ENCODE measurements at places on chromosomes 2 and 18.

DNA sequence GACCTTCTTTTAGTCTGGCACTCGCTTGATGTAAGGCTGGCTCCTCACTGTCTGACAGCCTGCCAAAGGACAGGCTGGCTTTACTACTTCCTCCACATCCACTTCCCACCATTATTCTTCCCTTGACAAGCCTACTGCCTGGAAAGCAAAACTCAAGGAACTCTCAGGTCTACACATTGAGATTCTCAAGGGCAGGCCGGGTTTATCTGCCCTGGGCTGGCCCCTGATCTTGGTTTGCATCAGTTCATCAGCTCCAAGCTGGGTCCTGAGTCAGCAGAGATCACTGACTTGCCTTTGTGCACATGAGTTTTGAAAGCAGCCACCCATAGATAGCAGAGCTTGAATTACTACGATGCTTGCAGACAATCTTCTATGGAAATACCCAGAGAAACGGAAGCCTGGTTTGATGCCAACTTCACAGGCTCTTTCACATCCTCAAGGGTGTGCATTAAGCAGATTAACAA is 53.9 kb downstream of the KCTD18 start:
- DNase-seq: no peak

GRCh38 chr18:55768255-55768654 is 180.3 kb upstream of the TCF4 start:
- DNase-seq: no peak

DNA sequence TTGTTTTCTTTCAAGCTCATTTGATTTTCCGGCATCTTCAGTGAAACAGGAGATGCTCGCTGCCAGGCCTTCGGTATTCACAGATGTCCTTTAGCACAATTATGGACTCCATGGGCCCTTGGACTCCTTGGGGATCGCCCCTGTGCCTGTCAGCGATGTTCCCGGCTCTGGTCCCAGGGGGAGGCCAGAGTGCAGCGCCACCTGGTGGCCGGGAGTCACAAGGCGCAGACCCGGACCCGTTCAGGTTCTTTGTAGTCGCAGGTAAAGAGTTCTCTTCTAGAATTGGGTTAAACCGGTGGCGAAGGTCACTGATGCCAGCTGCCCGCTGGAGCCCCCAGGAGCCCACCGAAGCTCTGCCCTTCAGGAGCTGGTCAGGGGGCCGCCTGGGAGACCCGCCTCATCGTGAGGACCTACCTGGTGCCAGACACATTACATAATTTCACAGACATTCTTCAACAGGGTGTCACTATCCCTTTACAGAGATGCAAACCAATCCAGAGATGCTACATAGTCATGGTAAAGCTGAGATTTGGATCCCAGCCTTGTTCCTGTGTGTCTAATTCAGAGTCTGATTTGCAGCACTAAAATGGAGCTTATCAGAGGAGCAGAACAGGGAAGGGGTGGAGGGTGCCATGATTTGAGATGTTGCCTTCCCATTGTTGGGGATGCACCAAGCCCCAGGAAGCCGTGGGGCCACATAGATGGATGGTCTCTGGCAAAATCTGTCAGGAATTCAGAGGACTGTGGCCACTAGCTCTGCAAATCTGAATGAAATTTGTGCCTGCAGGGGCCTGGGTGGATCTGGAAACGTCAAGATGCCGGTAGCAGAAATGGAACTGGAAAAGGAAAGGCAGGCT is 6.0 kb upstream of the INPP5D start:
- no peak for DNase-seq

DNA sequence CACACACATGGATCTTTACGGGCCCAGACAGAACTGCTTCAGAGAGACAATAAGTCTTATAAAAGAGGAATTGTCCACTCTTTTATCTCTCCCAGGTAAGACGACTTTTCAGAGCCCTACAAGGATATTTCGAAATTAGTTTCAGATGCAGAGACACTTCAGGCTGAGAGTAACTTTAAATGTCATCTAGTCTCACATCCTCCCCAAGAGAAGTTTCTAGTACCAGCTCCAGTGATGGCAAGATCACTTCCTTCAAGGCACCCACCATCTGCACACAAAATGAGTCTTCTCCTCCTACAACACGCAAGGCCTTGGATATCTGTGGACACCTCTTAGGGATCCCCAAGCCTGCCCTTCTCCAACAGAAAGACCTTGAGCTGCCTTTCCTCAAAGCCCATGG is 39.0 kb upstream of the KLHL29 start:
- no peak for DNase-seq

DNA sequence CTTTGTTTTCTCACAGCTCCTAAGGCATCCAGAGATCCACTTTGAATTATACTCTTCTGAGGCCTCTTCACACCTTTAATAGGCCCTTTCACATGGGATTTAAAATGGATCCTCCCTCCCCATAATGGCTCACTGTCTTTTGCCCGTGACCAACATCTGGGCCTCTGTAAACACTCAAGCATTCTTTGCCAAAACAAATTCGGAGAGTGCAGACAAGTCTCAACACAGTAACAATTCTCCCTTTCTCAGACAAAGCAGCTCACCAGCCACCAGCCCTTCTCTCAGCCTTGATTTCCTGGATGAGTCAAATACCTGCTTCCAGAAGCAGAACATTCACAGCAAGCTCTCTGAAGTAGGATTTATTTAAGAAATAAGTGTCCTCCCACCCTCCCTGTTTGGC is 14.0 kb upstream of the IMP4 start:
- no peak for DNase-seq

DNA sequence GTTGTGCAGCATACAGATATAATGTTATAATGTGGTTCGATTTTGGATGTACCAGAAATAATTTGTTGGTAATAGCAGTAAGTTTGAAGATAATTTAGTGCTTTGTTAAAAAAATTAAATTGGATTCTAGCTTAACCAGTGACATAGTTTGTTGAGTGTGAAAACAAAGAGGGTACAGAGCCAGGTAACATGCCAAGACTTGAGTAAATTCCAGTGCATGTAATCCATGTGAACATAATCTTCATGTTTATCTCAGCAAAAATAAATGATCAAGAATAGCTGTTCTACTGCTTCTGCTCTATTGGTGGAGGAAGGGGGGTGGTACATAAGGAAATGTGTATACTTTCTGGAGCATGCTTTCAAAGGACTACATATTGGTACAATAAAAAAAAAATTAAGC is 165.8 kb downstream of the DNAH7 start:
- DNase-seq: no peak

GRCh38 chr2:120583851-120584570 is 151.7 kb upstream of the GLI2 start:
- no peak for DNase-seq

DNA sequence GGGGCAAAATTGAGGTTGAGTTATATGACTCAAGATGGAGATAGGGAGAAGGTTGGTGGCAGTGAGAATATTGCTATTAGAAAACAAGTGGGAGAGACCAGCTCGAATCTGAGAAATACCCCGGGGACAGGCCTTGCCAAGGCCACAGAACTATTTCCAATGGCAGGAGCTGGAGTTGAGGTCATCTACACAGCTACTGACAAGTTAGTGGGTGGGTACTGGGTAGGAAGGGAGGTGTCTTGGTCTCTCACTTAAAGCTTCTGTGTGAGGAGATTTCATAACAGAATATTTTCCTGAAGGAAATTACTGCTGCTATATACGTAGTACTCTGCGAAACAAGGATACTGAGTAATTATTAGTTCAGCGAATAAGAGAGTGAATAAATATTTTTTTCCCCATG is 69.4 kb upstream of the ITPRID2 start:
- no peak for DNase-seq

DNA sequence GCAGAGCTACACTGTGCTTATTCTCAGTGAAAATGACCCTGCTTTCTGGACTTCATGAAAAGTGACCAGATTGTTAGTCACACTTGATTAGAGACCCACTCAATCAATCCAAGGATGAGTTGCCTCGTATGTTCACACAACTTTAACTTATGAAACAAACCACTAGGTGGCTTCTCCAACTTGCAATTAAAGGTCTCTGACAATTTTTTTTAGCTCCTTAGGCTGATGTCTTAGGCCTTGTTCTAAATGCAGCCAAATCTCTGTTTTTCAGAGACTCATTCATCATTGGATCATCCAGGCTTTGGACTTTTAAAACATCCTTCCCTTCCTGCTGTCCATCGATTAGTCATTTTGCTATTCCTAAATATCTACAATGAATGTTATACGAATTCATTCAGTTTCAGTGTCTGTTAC is 63.4 kb downstream of the MREG start:
- DNase-seq: peak; percentile 4
